ENCODE measurements at places on chromosomes 1 and 21.

GRCh38 chr1:26784023-26784871 lies 3.5 kb upstream of the PIGV start:
- no peak for DNase-seq

DNA sequence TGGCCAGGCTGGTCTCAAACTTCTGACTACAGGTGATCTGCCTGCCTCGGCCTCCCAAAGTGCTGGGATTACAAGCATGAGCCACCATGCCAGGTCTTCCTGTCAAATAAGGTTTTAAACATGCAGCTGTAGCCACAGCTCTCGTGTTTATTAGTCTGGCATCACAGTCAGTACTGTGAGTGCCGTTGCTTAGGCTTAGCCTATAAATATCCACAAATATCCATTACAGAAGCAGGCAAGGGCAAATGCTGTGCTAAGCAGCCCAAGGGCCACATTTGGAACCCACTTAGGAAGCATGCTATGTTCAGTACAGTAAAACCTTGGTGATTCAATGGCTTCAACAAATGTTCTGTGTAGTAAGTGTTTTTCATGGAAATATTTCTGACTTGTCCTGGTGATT lies 75.9 kb downstream of the KIF1B start:
- no peak for DNase-seq

DNA sequence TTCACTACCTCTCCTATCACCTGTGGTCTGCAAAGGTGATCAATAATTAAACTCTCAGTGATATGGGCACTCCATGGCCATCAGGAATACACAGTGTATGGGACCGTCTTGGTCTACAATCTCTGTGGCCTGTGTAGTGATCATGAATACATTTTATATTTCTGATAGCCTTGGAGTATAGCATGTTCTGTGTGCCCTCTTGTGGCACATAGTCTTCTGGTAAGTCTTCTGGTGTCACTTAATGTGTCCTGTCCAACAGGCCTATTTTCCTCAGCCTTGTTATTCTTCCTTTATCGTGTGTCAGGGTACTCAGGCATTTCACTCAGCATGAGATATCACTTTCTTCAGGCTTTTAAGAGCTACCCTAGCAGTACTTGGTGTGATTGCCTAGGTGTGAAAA lies 393.6 kb downstream of the AGBL4 start:
- DNase-seq: no peak

DNA sequence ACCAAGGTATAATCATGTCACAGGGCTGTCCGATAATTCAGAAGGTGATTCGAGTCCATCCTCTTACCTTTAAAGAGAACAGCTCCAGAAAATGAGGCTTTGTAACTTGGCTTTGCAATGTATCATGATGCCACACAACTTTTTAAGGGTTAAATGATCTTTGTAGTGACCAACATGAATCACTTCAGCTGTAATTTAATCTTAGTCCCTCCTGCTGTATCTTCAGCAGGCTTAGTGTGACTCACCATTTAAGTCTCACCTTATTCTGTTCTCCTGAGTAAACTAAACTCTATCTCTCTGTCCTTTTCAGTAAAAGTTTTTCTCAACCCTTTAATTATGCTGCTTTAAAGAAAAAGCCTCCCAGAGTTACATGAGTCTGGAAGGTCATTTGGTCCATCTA lies 1.9 kb upstream of the HIVEP3 start:
- DNase-seq: no peak

- no peak for DNase-seq
Measured at GRCh38 chr1:89596698-89597097, 36.2 kb upstream of the LRRC8C start.

DNA sequence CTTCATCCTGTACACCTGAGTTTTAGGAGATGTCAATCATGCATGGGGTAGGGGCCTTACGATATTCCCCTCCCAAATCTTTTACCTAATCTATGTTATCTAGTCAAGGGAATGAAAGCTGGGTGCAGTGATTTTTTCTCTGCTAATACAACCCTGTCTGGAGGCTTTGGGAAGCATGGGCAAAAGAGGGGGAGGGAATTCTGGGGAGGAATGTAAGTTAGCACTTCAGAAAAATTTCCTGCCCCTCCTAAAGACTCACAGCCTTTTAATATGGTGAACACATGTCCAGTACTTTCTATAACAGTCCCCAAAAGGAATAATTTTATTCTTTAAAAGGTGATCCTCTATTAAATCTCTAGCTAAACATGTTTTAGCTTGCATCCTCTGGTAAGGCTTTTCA lies 25.6 kb upstream of the PRELP start:
- DNase-seq: no peak

DNA sequence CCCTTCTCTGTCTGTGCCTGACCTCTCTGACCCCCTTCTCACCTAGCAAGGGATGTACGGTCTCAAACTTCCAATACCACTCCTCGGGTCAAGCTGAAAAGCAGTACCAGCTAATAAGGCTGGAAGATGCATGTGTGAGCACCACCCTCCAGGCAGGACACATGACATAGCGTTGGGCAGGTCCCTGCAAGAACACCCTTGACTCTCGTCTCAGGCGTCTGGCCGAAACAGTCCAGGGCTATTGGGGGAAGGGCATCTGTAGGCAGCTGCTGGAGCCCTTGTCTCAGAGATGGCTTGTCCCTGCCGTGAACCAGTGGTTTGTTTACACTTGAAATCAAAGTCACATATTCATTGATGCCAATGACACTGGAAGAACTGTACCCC lies 56.5 kb downstream of the CD46 start:
- no peak for DNase-seq

- no peak for DNase-seq
Measured at GRCh38 chr1:66353257-66353656, 180.7 kb upstream of the SGIP1 start.

DNA sequence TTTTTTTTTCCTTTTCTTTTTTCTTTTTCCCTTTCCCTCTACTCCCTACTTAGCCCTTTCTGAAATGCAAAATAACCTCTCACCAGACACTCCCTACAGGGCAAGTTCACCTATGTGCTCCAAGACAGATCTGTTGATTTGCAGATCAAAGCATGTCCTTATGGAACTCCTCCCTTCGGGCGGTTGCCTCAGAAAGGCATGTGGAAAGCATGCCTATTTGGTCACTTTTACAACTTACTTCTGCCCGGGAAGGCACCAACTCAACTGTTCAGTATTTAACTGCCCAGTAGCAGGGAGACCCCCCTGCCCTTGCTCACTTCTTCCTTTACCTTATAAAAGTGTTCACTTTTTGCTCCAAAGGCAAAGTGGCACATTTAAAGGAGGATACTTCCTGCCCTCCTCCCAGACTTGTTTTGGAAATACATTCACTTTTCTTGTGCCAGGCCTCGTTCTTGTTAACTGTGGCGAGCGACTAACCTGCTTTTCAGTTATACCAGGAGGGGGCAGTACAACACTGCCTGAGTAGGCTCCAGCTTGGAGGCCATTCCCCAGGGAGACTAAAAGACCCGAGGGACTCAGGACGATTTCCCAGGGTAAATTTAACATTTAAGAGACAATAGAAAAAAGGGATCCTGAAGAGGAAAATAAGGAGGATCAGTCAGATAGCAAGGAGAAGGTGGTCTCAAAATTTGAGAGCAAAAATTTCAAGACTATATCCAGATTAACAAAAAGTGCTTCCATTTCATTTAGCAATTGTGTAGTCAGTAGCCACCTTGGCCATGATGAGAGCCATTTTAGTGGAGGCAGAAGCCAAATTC lies 12.3 kb upstream of the SLAMF7 start:
- no peak for DNase-seq

DNA sequence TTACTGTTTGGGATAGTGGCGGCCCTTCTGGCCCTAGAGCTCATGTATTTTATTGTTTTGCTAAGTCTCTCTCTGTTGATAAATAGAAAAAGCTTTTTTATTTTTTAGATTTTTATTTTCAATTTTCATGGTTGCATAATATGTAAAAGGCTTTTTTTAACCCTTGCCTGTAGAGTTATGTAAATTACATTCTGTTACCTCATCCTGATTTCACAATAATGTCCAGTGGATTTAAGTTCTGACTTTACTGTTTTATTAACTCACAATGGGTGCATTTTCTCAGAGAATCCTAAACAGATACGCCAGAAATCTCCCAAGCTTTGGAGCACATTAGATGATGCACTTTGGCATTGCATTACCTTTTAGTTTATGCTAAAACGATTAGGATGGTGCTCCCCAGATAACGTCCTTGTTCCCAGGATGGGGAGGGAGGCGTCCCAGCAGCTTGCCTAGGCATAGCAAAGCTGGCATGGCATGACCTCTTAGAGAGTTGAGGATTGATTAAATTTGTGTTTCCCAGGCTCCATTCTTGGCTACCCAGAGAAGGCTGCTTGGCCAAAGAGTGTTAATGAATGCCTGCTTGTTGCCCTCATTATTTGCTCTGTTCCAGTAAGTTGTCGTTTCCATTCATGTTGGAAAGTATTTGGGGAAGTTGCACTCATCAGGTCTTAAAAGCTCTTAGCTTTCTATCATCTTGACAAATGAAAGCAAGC lies 17.1 kb downstream of the UTP25 start:
- DNase-seq: no peak

DNA sequence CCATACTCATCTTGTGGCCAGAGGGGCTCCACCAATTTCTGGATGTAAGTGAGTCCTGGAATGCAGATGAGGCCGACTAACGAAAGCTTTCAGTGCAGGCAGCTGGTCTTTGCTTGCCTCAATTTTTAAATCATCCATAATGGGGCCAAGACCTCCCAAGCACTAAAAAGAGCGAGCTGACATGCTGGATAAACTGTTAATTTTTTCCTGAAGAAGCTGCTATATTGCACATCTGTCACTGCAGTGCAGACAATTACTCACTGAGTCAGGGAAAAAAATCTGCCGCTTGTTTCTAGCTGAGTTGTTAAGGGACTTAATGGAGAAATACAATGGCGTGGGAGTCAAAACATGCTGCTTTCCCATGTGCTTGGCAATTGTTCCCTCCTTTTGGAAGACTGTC lies 205.5 kb downstream of the GPATCH2 start:
- DNase-seq: no peak

GRCh38 chr1:27136998-27137542 lies 17.9 kb downstream of the SLC9A1 start:
- peak; percentile 57 for DNase-seq

DNA sequence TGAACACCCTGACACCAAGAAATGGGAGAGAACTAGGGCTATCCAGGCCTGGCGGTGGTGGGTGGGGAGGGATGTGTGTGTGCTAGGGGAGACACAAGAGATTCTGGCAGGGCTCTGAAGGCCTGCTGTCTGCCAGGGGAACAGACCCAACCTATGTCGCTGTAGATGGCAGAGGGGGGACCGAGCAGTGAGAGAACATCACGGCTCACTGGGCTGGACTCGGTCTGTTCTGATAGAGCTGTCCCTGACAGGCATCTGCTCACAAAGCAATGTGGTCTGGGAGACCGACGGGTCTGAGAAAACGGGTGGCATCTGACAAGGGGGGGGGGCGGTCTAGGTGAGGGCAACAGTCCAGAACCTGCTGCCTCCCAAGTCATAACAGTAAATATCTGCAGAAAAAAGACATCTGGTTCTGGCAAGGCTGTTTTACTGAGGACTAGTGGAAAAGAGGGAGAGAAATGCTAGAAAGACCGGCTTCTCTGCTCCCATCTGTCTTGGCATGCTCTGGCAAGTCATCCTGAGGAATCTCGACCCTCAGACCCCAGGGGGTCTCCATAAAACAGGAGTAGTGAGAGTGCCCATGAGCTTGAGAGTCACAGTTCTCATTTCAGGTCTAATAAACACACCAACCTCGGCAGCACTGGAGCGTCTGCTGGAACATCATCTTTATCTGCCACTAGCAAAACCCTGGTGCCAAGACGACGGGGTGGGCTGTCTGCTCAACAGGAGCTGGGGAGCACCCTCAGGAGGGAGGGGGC lies 36.5 kb downstream of the SLC66A1 start:
- DNase-seq: no peak

- no peak for DNase-seq
Measured at GRCh38 chr1:235409042-235409820, 42.0 kb downstream of the TBCE start.

- no peak for DNase-seq
Measured at GRCh38 chr21:38993561-38993960, 187.8 kb downstream of the ETS2 start.

- no peak for DNase-seq
Measured at GRCh38 chr21:26962621-26963181, 4.2 kb downstream of the ADAMTS5 start.

DNA sequence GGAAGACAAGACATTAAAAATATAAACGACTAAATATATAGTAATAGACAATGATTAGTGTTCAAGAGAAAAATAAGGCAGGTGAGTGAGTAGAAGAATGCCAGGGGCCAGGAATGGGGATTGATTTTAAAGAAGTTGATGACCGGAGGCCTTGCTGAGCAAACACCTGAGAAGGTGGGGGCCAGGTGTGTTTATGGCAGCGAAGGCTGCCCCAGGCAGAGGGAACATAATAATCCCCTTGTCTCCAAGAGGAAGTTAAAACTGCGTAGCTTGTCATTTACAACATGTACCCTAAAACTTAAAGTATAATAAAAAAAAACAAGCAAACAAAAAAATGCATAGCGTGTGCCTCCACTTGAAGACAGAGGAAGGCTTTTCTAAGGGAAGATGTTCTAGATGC lies 220.3 kb downstream of the URB2 start:
- DNase-seq: no peak

DNA sequence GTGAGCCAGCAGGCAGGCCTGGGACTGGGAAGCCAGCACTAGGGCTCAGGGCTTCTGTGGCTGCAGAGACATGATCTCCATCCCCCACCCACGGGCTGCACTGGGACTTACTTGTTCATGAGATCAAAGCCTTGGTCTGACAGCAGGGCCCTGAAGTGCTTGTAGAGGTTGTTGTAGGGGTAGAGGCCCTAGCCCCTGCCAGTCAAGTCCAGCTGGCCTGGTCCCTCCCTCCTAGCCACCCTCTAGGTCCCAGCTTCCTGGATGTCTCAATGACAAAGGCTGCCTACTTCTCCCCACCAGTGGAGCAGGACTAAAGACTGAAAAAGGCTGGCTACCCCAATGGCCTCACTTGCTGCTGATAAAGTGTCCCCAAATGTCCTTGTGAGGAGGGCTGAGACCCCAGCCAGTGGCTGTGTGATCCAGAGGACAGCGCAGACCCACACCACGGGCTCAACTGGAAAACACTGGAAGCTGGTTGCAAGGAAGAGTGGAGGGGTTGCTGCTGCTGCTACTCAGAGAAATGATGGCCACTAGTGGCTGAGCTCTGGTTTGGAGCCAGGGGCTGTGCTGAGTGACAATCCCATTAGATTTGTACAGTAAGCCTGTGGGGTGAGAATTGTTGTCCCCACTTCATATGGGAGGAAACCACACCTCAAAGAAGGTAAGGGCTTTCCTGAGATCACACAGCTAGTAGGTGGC lies 1.4 kb downstream of the HTR1D start:
- no peak for DNase-seq

DNA sequence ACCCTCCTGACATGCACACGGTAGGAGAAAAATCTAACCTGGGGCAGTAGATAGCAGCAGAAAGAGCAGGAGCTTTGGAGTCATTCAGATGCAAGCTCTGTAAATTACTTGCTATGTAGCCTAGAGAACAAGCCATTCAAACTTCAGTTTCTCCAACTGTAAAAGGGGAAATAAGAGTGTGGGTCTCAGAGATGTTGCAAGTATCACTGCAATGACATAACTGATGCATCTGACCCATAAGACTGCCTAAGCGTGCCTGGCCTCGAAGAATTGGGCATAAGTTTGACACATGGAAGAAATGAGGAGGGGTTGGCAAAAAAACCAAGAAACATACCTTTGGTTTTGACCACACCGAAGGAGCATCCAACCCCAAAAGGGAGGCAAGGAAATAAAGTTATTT lies 5.2 kb downstream of the AK2 start:
- no peak for DNase-seq
